ENCODE measurements at places on chromosomes 11 and 22. TPM values are rescaled to one million over a fixed set of nuclear protein-coding genes. Genes with fewer than 3 reads are reported as not detected.

The POTEH gene
- total RNA-seq = not detected

The TRIM49 gene
- 0.05 TPM for total RNA-seq

The NRXN2 gene
- 0.32 TPM for total RNA-seq

The POU2F3 gene
- not detected for total RNA-seq

The BIRC3 gene
- 52.7 TPM for total RNA-seq

The CRYBB3 gene
- total RNA-seq = not detected

The LINC01488 gene
- not detected for total RNA-seq

The CAPN5 gene
- total RNA-seq = 8.7 TPM

The BTG4 gene
- total RNA-seq = 0.10 TPM

The ADM2 gene
- 0.44 TPM for total RNA-seq

The OR8A1 gene
- total RNA-seq = not detected

The GRK3 gene
- total RNA-seq = 3.4 TPM

The PRG3 gene
- not detected for total RNA-seq

The CFAP300 gene
- total RNA-seq = 6.4 TPM

The CWC15 gene
- 30.2 TPM for total RNA-seq

The MIOX gene
- not detected for total RNA-seq

The APOC3 gene
- total RNA-seq = not detected

The BARX2 gene
- total RNA-seq = not detected

The PKNOX2 gene
- not detected for total RNA-seq

The UPK3A gene
- not detected for total RNA-seq

The PGA4 gene
- not detected for total RNA-seq

The APOBEC3A gene
- not detected for total RNA-seq

The ART1 gene
- not detected for total RNA-seq

The NXPE1 gene
- total RNA-seq = not detected

The PACSIN2 gene
- 183 TPM for total RNA-seq

The SOX6 gene
- 0.07 TPM for total RNA-seq

The VSTM5 gene
- total RNA-seq = not detected

The TMPRSS5 gene
- total RNA-seq = 0.08 TPM

The ANGPTL5 gene
- total RNA-seq = 0.14 TPM

The CHRNA10 gene
- 1.3 TPM for total RNA-seq

The CDC45 gene
- 24.5 TPM for total RNA-seq

The MLC1 gene
- total RNA-seq = not detected

The UCP3 gene
- 0.89 TPM for total RNA-seq

The APOA1 gene
- 0.13 TPM for total RNA-seq

The MRGPRX4 gene
- total RNA-seq = not detected

The OR52H1 gene
- total RNA-seq = not detected

The ZP1 gene
- total RNA-seq = 0.14 TPM

The KDM4E gene
- total RNA-seq = not detected

The CALCA gene
- 0.15 TPM for total RNA-seq

The CD3D gene
- total RNA-seq = not detected

The PATE2 gene
- not detected for total RNA-seq

The SCGB1C1 gene
- total RNA-seq = not detected

The SLC25A45 gene
- 14.8 TPM for total RNA-seq

Measured in A549 treated with Hydrocortisone at 1 μM for 4 hours (cell line).